Mesendoderm (in vitro differentiated cells): ENCODE measurements at places on chromosomes 12 and 14.

- DNase-seq: no peak
These were observed 146.4 kb downstream of the PHETA1 start for GRCh38 chr12:111222523-111222922.

DNA sequence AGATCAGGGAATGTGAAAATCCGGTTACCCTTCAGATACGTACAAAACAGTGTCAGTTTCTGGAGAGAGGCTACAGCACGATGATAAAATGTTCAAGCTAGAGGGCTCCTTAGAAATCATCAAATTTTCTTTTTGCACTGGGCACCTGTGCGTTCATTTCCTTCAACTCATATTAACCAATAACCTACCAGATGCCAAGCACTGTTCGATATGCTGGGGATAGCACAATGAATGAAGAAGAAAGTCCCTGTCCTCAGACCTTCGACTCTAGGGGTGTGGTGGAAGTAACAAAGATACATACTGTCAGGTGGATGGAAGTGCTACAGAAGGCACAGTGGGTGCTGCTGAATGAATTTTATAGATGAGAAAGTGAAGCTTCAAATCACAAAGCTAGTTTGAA lies 172.3 kb downstream of the FOXN3 start:
- DNase-seq: no peak

- no peak for DNase-seq
These were observed 26.0 kb downstream of the FRMD6 start for GRCh38 chr14:51677738-51678137.

GRCh38 chr12:9760699-9761418 lies at the start of gene CD69:
Gene CD69 (minus strand): TSS chr12:9760901. CDS start chr12:9760820, 81 bp downstream.
- DNase-seq: no peak

DNA sequence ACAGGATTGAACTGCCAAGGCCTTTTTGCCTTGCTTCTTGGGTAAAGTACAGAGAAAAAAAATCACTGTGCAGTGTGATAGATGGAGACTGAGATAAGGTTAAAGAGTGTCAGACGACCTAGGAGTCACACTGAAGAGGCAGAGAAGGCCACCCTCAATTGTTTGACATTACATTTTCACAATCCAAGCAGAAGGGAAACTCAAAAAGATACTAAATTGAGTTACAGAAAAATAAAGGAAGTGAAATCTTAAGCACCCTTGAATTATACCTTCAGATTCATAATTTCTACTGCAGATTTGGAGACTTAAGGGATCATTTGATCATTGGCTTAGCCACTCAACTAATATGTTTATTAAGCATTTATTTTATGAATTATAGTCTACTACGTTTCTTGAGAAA lies 97.1 kb downstream of the MYF5 start:
- DNase-seq: peak; percentile 22

DNA sequence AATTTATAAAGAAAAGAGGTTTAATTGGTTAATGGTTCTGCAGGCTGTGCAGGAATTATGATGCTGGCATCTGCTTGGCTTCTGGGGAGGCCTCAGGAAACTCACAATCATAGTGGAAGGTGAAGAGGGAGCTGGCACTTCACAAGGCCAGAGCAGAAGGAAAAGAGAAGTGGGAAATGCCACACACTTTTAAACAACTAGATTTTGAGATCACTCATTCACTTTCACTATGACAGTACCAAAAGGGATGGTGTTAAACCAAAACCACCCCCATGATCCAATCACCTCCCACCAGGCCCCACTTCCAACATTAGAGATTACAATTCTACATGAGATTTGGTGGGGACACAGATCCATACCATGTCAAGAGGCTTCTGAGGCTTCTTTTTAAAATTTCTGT lies 62.6 kb downstream of the SLC38A4 start:
- DNase-seq: no peak

DNA sequence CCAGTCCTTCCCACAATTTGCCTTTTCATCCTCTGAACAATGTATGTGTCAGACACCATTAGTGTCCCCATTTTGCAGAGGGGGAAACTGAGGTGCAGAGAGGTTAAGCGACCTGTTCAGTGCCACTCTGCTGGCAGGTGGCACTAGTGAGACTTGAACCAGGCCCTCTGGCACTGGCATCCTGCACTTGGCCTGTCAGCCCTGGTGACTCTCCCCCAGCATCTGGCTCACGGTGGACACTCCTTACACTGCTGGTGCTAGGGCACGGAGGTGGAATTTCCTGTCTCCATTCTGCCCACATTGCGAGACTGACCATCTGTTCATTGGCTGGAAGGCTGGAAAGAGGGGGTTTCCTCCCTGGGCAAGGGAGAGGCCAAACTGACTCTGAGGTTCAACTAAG lies 48.7 kb downstream of the CCNK start:
- no peak for DNase-seq

- DNase-seq: peak; percentile 22
These were observed 154.9 kb upstream of the PZP start for GRCh38 chr12:9363145-9363544.

GRCh38 chr14:67579040-67579439 lies 21.0 kb downstream of the PIGH start:
- no peak for DNase-seq

GRCh38 chr14:96038920-96039632 lies at the start of gene C14orf132:
Gene C14orf132 (plus strand): TSS chr14:96039362. CDS start chr14:96039501, 139 bp downstream.
- peak; percentile 66 for DNase-seq

- no peak for DNase-seq
These were observed 63.1 kb downstream of the C12orf75 start for GRCh38 chr12:105393587-105393986.

DNA sequence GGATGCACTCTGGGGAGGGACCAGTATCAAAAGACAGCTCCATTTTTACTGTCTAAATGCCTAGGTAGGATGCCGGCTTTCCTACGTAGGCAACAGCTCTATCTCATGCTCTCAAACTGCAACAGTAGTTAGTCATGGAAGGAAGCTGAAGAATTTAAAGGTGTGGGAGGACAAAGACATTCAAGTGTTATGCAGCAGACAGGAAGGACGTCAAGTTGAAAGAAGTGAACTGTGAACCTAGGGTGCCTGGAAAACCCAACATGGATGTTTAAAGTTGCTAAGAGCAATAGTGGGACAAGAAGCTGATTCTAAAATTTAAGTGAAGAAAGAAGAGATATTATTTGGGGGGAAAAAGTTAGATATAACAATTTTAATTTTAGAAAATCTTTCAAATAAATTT lies 5.9 kb downstream of the SEC23A start:
- DNase-seq: peak; percentile 88

- no peak for DNase-seq
These were observed 79.6 kb upstream of the PSMA6 start for GRCh38 chr14:35212471-35213142.

DNA sequence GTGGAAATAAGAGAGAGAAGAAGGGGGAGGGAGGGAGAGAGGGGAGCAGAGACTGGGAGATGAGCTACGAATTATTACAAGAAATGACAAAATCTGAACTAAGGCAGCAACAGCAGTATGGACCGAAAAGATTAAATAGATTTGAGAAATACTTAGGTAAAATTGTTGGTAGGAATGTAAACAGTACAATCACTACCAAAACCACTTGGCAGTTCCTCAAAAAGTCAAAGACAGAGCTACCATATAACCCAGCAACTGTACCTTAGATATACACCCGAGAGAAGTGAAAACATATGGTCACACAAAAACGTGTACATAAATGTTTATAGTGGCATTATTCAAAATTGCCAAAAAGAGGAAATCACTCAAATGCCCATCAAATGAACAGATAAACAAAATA lies 14.1 kb downstream of the KRAS start:
- DNase-seq: no peak

DNA sequence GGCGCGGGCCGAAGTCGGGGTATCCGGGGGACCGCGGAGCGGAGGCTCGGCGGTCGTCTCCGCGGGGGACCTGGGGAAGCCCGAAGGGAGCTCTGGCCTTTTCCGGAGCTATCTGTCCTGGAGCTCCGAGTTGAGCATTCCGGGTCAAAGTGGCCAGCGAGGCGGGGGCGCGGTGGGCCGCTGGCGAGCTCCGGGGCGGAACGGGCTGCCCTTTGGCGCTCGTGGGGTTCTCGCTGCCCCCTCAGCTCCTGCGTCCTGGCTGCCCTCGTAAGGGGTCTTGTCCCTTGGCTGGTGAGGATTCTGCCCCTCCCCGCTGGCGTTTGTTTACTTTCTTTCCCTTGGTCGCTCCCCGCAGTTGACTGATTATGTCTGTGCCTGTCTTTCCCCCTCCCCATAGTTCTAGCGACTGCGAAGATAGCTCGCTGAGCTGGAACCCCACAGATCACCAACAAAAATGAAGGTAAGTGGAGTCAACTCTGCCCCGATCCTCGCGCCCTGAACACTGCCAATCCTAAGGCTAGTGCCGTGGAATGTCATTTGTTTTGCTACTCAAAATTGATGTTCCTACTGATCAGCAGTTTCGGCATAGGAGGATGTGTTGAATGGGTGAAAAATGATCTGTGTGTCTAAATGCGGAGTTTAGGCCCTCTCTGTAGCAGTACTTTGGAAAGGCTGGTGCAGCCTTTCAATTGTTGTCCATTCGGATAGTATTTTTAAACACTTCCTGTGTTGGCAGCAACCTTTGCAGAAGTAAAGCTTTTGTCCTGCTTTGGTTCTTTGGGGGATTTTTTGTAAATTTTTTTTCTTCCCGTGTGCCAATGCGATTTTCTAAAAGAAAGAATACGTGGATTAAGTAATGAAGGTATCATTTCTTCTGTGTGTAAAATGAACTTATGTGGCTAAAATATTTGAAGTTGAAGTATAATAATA lies 1.3 kb downstream of the ARID4A start:
- peak; percentile 44 for DNase-seq

DNA sequence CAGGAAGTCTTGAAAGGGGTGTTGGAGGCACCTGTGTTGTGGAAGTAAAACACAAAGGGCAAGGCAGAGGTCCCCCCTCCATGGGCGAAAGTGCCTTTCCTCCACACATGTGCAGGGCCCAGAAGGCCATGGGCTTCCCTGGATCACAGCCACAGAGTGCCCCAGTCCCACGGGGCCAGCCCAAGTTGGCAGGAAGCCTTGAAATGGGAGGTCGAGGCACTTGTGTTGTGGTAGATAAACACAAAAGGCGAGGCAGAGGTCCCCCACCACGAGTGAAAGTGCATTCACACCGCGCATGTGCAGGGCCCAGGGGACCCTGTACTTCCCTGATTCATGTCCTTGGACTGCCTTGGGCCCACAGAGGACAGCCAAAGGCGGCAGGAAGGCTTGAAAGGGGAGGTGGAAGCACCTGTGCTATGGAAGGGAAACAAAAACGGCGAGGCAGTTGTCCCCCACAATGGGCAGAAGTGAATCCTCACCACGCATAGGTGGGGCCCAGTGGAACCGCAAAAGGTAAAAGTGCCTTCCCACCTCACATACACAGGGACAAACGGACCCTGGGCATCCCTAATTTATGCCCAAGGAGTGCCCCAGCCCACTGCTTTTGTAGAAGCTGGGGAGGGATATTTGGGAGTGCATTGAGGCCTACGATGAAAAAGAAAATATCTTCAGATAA lies 585.4 kb downstream of the ALG10 start:
- DNase-seq: no peak

DNA sequence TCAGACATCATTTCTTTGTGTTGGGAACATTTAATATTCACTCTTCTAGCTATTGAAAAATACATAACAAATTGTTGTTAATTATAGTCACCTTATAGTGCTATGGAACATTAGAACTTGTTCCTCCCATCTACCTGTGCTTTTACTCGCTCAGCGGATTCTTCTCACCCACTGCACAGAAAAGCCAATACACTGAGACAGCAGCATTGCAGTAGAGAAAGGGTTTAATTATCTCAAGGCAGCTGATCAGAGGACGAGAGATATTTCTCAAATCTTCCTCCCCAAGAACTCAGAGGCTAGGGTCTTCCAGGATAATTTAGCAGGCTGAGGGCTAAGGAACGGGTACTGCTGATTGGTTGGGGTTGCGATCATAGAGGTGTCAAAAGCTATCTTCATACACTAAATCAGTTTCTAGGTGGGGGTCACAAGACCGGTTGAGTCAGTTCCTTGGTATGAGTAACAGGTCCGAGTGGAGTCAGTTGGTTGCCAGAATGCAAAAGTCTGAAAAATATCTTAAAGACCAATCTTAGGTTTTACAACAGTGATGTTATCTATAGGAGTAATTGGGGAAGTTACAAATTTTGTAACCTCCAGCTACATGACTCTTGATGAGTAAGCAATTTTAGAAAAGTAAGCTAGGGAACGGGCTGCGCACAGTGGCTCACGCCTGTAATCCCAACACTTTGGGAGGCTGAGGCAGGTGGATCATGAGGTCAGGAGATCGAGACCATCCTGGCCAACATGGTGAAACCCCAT lies 173.1 kb downstream of the FBXL14 start:
- DNase-seq: no peak

DNA sequence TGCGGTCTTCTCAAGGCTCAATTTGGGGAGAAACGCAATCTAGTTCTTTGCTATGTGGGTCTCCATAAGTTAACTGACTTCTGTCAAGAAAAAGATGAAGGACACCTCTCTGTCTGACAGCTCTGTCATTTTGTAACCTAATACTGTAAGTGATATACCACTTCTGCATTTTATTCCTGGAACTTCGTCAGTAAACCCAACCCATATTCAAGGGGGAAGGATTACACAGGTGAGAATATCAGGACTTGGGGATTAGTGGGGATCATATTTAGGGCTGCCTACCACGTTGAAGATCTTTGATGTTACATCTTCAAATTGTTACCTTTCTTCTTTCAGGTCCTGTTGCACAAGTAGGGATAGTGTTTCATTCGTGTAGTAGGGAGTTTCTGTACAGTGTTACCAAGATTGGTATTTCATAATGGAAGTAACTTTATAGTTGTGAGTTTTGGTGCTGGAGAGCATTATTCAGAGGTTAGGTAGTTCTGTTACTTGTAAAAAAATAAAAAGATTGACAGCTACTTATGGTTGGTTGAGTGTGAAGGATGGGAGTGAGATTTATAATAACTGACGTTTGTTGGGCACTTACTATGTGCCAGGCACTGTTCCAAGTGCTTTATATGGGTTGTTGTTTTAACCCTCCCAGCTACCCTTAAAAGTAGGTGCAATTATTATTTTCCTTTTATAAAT lies 1.6 kb downstream of the TMEM260 start:
- DNase-seq: no peak

DNA sequence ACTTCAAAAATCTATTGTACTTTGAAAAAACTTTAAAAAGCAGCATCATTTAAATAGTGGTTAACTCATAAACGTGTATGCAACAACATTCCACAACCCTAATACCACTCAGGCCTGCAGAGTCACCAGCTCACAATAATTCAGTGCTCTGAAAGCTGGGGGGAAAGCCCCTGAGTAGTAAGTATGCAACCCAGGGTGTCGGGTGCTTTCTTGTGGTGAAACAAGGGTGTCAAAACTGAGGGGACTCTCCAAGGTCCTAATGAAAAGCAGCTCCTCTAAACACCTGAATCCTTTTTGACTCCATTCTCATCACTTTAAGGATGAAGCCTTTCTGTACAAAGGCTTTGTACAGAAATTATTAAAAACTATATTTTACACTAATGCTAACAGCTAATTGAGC lies 33.7 kb downstream of the FGFR1OP2 start:
- no peak for DNase-seq

- DNase-seq: no peak
These were observed 55.1 kb downstream of the FOXN4 start for GRCh38 chr12:109253913-109254544.

GRCh38 chr12:124438437-124439056 lies 128.9 kb downstream of the NCOR2 start:
- DNase-seq: peak; percentile 50
